ENCODE measurements at places on chromosomes 2 and 18. TPM values are rescaled to one million over a fixed set of nuclear protein-coding genes. Genes with fewer than 3 reads are reported as not detected.

CDKL4 gene
- total RNA-seq, result 0.32 TPM

NEU4 gene
- total RNA-seq, result not detected

ACTR1B gene
- 61.1 TPM for total RNA-seq

ZNF521 gene
- 107 TPM for total RNA-seq

DUSP2 gene
- total RNA-seq, result 0.65 TPM

ZNF385B gene
- not detected for total RNA-seq

SAG gene
- total RNA-seq, result under 0.01 TPM

PPP1R1C gene
- not detected for total RNA-seq

GALM gene
- 13.1 TPM for total RNA-seq

TEKT4 gene
- total RNA-seq, result not detected

SKOR2 gene
- not detected for total RNA-seq

NPAS2 gene
- 6.8 TPM for total RNA-seq

GREB1L gene
- total RNA-seq, result under 0.01 TPM

C1QL2 gene
- total RNA-seq, result 0.15 TPM

ASPRV1 gene
- 0.32 TPM for total RNA-seq

ALPG gene
- not detected for total RNA-seq

TDRD15 gene
- under 0.01 TPM for total RNA-seq

DGUOK gene
- total RNA-seq, result 62.7 TPM

COBLL1 gene
- 26.0 TPM for total RNA-seq

SH3BP4 gene
- 28.1 TPM for total RNA-seq

TMEM131 gene
- total RNA-seq, result 11.0 TPM

REG3A gene
- total RNA-seq, result not detected

ARHGAP25 gene
- total RNA-seq, result 0.32 TPM

PLCL1 gene
- 10.7 TPM for total RNA-seq

FBXO36 gene
- 1.7 TPM for total RNA-seq

CNGA3 gene
- total RNA-seq, result not detected

LRRC30 gene
- not detected for total RNA-seq

MYO1B gene
- total RNA-seq, result 61.7 TPM

SOX11 gene
- total RNA-seq, result under 0.01 TPM

CD207 gene
- 0.30 TPM for total RNA-seq

THOC1 gene
- 54.7 TPM for total RNA-seq

ABCG8 gene
- total RNA-seq, result not detected
